Left kidney (tissue), 8 donors: ENCODE measurements at places on chromosomes 3 and 15. TPM values are rescaled to one million over a fixed set of nuclear protein-coding genes. Genes with fewer than 3 reads are reported as not detected.
A peak's percentile ranks its signal among the peaks of the same experiment; 100 is the strongest.

Gene NTRK3
- 13.7 TPM for polyA plus RNA-seq

GRCh38 chr3:195467641-195468390 lies 25.0 kb upstream of the ACAP2 start:
- no peak for DNase-seq

DNA sequence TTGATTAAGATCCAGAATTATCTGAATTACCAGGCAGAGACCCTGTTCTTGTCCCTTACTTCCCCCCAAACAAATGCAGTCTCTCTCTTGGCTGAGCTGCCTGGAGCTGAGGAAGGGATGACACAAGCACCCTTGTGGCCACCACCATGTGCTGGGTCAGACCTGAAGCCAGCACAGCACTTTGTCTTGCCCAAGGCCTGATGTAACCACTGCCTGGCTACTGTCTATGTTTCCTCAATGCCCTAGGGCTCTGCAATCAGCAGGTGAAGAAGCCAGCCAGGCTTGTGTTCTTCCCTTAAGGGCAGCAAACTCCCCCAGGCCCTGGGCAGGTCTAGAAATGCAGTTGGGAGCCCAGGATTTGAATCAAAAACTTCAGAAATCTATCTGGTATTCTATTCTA lies 15.8 kb upstream of the CASR start:
- DNase-seq, result no peak

GRCh38 chr15:98610991-98611390 lies 37.3 kb upstream of the IGF1R start:
- no peak for DNase-seq

- DNase-seq, result peak; percentile 85
Observed at GRCh38 chr3:168249550-168250414, 154.1 kb upstream of the GOLIM4 start.

DNA sequence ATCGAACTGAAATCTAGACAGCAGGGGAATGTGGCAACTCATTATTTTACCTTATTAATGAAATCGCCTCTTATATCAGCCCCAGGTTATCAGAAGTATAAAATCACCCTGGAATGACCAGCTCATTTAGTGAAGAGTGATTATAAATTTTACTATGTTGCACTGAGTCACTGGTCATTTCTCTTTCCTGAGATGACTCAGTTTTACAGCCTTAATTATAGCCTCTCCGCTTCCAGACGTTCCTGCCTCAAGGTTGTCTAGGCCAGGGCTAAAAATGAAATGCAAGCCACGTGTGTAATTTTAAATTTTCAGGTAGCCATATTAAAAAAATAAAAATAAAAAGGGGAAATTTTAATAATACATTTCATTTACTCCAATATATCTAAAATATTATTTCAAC lies 33.3 kb downstream of the DET1 start:
- no peak for DNase-seq

DNA sequence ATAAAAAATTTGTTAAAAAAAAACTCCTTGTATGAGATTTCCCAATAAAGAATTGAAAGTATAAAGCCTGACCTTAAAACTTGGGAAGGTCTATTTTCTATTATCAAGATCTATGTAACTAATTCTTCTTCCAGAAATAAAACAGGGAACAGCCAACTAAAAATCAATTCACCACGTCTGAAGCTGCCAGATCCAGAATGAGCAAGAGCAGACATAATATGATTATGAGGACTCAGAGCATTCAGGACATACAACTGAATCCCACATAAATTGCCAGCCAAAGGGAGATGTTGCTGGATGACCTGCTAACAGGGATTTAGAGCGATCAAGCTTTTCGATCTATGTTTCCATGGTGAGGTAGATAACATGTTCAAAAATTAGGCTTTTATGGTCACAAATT lies 1151.3 kb upstream of the CADM2 start:
- DNase-seq, result no peak

- no peak for DNase-seq
Observed at GRCh38 chr3:133986311-133986710, 43.4 kb downstream of the SLCO2A1 start.

DNA sequence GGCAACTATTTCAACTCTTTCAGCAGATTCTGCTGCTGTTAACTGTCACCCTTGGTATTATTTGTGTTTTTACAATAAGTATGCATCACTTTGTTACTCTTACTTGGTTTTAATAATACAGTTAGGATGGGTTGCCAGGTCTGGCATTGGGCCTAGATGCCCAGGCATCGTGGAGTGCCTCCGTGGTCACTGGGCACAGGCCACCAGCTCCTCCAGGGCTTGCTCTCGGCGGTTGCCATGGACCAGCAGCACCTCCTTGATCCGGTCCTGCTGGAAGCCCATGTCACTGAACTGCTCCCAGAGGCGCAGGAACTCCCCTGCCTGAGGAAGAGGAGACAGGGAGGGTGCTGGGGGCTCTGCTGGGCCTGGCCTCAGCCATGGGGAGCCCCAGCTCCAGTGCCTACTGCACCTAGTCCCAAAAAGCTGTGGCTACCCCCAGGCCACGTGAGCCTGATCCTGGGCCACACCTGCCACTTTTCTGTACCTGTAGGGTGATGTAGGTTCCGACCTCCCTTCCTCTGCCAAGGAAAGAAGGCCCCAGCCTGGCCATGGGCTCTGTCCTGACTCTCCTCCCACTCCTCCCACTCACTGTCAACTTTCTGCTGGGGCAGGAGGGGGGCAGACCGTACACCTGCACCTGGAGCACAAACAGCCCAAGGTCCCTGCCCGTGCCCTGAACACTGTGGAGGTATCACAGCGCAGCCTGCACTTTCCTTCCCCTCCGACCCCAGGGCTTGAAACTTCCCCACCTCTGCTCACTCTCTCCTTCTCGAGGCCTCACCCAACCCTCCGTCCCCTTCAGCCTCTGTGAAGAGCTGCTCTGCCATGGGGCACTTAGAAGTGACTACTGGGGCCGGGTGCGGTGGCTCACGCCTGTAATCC lies 16.6 kb downstream of the KBTBD13 start:
- no peak for DNase-seq

DNA sequence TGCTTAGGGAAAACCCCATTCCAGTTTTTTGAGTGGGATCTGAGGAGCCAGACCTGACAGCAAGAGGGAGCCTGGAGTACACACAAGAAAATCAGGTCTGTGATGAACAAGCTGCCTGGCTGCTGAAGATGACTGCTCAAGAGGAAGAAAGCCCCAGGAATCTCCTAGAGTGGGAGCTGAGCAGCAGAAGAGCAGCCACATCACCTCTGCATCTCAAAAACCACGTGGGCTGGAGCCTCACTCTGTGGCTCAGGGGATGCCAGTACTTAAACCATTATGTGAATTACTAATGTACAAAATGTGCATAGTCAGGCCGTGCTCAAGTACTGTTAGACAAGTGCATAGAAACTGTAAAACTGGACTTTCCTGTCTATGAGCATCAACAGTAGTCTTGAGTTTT lies 52.4 kb downstream of the SLC9A9 start:
- DNase-seq, result no peak

- no peak for DNase-seq
Observed at GRCh38 chr3:77234004-77234403, 194.1 kb downstream of the ROBO2 start.
